ENCODE measurements at places on chromosomes 12 and 14.

DNA sequence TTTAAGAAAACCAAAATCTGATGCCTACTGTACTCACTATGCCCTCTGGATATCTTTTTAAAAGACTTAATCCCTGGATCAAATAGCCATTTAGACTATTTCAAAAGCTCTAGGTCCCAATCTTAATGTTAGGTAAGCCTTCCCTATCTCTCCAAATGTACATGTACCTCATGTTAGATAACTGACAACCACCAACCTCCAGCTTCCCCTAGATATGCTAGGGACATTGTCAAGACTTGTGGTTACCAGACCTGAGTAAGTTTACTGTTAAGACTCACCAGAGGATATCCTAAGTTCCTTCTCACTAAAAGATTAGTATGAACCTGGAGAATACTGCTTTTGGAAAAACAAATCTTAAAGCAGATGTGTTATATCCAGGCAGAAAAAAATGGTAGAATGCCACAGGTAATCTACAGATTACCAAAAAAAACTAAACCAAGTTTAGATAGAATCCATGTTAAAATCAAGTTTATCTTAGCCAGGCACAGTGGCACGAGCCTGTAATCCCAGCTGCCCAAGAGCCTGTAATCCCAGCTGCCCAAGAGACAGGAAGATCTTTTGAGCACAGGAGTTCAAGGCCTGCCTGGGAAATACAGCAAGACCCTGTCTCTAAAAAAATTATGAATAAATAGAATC, 9.7 kb downstream of the NAP1L1 start:
- DNase-seq, result no peak

DNA sequence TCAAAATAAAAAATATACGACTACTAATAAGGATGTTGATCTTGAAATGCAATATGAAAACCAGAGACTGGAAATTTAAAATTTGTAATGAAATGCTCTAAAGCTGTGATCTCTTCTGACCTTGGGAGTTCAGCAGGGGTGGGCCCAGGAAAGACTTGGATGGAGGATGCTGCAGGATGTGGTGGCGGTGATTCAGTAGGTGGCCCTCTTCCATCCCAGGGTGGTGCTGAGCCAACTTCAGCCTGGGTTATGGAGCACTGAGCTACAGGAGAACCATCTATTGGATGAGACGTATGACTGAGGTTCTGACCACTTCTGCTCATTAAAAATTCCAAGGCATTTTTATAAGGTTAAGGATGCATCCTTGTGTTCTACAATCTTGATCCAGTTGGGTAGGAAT, 6.9 kb upstream of the PDE3A start:
- DNase-seq, result no peak

- no peak for DNase-seq
Observed at GRCh38 chr14:50948205-50948604, 3.9 kb upstream of the PYGL start.

- no peak for DNase-seq
Observed at GRCh38 chr14:36339816-36340215, 19.4 kb upstream of the MBIP start.

DNA sequence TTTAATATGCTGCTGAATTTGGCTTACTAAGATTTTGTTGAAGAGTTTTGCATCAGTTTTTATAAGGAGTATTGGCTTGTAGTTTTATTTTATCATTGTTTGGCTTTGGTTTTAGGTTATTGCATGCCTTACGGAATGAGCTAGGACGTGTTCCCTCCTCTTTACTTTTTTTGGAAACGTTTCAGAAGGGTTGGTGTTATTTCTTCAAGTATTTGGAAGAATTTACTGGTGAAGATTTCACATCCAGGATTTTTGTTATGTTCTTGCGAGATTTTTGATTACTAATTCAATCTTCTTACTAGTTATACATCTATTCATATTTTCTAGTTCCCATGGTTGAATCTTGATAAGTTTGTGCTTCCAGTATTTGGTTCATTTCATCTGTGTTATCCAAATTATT, 823.2 kb downstream of the SLC6A15 start:
- no peak for DNase-seq

DNA sequence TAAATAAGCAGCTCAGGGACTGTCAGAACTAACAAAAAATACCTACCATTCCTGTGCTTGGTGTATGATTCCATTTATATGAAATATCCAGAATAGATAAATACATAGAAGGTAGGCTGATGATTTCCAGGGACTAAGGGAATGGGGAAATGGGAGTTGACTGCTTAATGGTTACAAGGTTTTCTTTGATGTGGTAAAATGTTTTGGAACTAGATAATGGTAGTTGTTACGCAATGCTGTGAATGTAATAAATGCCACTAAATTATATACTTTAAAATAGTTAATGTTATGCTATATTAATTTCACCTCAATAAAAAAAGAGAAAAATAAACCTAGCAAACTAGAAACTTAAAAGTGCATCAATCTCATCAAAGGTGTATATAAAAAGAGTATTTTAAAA, 41.1 kb downstream of the CEP83 start:
- DNase-seq, result no peak

DNA sequence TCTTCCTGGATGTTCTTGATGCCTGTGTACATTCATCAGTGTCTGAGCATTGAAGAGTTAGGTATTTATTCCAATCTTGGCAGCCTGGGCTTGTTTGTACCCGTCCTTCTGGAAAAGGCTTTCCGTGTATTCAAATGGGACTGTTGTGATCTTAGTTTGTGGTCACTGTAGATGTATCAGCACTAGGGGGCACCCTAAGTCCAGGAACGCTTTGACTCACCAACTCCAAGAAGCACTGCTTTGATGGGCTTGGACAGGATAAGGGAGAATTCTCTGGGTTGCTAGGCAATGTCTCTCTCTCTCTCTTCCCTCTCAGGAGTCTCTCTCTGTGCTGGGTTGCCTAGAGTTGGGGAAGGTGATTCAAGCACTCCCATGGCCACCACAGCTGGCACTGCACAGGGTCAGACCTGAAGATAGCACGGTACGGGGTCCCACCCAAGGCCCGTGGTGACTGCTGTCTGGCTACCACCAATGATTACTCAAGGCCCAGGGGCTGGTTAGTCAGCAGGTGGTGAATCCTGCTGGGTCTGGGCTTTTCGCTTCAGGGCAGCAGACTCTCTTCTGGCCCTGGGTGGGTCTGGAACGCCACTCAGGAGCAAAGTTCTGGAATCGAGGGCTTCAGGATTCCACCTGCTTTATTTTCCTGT, 211.1 kb upstream of the RGS6 start:
- no peak for DNase-seq

DNA sequence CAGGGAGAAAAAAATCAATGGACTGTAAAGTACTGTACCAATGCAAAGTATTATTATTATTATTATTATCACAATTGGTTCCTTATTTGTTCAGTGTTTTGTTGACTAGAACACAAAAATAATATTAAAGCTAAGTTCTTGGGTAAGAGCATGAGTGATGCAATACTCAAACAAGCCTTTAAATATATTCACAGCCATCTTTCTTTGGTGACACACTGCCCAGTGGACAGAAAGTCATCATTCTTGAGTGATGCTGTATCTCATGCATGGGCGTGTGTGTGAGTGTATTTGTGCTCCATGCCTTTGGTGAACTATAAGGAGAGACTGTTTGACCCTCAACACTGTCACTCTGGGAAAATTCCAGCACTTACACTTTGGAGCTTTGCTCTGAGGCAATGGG, 93.6 kb downstream of the KCNK10 start:
- DNase-seq, result no peak

DNA sequence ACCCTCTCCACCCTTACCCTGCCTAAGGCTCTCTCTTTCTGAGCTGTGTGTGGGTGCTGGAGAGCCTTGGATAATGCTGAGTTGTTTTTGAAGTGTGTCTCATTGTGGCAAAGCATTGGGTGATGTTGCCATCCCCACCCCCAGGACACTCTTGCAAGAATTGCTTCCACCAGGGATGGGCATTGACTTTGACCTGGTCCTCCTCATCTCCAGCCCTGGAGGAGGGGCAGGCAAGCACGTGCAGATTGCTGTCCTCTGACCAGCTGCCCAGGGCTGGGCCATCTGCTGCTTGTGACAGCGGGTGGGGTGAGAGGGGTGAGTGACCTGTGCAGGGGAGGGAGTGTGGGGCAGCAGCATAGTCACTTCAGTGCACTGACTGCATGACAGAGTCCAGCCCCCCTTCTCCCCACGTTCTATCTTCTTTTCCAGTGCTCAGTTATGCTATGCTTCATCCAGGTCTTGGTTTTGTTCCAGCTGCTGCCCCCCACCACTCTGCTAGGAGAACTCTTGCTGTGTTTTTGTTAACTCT, 26.2 kb downstream of the SUSD6 start:
- no peak for DNase-seq

DNA sequence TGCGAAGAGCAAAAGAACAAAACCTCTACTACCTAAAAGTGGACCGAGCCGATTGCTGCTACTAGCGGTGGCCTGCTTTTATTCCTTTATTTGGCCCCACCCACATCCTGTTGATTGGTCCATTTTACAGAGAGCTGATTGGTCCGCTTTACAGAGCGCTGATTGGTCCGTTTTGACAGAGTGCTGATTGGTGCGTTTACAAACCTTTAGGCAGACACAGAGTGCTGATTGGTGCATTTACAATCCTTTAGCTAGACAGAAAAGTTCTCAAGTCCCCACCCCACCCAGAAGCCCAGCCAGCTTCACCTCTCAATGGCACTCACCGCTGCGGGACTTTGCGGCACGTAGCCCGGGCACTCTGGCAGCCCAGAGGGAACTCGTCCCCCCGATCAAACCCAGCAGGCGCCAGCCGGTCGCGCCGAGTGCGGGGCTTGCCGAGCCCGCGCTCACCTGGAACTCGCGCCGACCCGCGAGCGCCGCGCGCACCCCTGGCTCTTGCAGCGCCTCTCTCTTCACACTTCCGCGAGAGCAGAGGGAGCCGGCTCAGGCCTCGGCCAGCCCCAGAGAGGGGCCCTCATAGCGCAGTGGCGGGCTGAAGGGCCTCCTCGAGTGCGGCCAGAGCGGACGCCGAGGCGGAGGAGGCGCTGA, 8.7 kb upstream of the FGD4 start:
- DNase-seq, result no peak

DNA sequence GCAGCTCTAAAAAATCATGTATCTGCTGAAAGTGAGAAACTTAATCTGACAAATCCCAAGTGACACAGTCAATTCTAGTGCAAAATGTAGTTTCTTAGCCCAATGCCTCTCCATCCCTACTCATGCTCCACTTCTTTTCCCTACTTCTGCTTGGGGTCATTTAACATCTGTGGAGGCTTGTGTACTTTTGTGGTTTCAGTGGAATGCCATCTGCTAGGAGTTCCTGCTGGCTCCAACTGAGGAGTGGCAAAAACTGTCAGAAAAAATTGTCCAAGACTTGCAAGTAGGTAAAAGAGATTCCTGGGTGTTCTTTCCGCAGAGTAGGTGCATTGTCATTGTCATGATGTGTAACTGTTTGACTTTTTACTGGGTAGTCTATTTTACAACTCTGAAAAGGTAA, 12.5 kb upstream of the AVPR1A start:
- DNase-seq, result no peak

DNA sequence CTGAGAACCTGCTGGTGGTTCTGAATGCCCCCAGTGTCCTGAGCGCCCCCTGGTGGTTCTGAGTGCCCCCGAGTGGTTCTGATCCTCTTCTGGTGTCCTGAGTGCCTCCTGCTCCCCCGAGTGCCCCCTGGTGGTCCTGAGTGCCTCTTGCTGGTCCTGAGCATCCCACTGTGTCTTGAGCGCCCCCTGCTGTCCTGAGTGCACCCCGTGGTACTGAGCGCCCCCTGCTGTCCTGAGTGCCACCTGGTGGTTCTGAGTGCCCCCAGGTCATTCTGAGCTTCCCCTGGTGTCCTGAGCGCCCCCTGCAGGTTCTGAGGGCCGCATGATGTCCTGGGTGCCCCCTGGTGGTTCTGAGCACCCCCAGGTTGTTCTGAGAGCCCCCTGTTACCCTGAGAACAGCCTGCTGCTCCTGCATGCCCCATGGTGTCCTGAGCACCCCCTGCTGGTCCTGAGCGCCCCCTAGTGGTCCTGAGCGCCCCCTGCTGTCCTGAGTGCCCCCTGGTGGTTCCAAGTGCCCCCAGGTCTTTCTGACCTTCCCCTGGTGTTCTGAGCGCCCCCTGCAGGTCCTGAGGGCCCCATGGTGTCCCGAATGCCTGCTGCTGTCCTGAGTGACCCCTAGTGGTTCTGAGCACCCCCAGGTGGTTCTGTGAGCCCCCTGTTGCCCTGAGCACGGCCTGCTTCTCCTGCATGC, 1165.4 kb downstream of the TMEM121 start:
- DNase-seq, result peak; percentile 40

GRCh38 chr14:101374373-101375338, 186.6 kb upstream of the DIO3 start:
- DNase-seq, result no peak

DNA sequence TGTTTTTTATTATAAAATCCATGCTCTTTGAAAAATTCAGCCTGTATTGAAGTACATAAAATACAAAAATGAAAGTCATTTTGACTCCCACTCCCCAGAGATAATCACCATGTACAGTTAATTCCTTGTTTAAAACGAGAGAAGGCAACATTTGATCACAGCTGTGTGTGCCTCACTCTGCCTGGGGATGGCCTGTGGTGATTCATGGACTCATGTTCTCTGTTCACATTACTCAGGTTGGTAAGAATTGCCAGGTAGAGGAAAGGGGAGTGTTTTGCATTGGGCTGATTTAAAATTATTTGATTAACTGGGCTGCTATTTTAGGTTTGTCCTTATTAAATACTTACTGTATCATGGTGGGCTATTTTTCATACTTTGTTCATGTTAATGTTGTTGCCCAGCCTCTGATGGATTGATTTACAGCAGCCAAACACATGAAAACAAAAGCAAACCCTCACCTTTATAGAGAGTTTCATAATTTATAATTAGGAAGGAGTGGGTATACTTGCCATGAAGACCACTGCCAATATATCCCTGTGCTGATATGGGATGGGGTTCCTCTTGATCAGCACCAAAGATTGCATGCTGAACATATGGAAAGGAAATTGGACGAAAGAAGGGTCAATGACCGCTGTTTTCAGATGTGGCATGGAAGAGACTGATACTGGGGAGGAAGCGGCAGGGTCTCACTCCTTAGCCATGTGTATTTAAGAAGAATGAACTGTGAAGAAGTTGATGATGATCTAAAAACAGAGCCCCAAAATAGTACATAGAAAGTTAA, 3.0 kb downstream of the ZBTB1 start:
- peak; percentile 35 for DNase-seq

- no peak for DNase-seq
Observed at GRCh38 chr12:48053883-48054282, 49.6 kb upstream of the COL2A1 start.

- DNase-seq, result no peak
Observed at GRCh38 chr12:74259199-74259598, 278.4 kb upstream of the ATXN7L3B start.
